ENCODE measurements at places on chromosomes 1 and 21. TPM values are rescaled to one million over a fixed set of nuclear protein-coding genes. Genes with fewer than 3 reads are reported as not detected.

The SLC30A10 gene
- total RNA-seq: not detected

The RIMKLA gene
- total RNA-seq: 3.5 TPM

The IL24 gene
- 1.8 TPM for total RNA-seq

The AMY1B gene
- total RNA-seq: not detected

The C1orf105 gene
- total RNA-seq: not detected

The C1orf185 gene
- total RNA-seq: not detected

The PDZK1 gene
- 4.2 TPM for total RNA-seq

The RAD54L gene
- 26.0 TPM for total RNA-seq

The PTBP2 gene
- 18.6 TPM for total RNA-seq

The FCRL6 gene
- not detected for total RNA-seq

The PPIE gene
- total RNA-seq: 53.6 TPM

The EFNA1 gene
- total RNA-seq: 49.9 TPM

The KRTAP19-1 gene
- total RNA-seq: not detected

- DNase-seq: peak; percentile 57
Measured at GRCh38 chr1:6625584-6626149, 999 bp downstream of the THAP3 start.

GRCh38 chr21:22468893-22469292 lies 1470.7 kb downstream of the NCAM2 start:
- DNase-seq: no peak

- DNase-seq: no peak
Measured at GRCh38 chr1:151803164-151803563, 2.1 kb downstream of the LINGO4 start.

GRCh38 chr1:17773591-17774326 lies 18.6 kb downstream of the ACTL8 start:
- DNase-seq: no peak

GRCh38 chr1:24540051-24540905 lies 15.6 kb upstream of the NCMAP start:
- no peak for DNase-seq

- DNase-seq: peak; percentile 66
Measured at GRCh38 chr1:93749894-93750301, 68.3 kb upstream of the BCAR3 start.

- DNase-seq: no peak
Measured at GRCh38 chr1:38667626-38668025, 191.9 kb downstream of the RRAGC start.

DNA sequence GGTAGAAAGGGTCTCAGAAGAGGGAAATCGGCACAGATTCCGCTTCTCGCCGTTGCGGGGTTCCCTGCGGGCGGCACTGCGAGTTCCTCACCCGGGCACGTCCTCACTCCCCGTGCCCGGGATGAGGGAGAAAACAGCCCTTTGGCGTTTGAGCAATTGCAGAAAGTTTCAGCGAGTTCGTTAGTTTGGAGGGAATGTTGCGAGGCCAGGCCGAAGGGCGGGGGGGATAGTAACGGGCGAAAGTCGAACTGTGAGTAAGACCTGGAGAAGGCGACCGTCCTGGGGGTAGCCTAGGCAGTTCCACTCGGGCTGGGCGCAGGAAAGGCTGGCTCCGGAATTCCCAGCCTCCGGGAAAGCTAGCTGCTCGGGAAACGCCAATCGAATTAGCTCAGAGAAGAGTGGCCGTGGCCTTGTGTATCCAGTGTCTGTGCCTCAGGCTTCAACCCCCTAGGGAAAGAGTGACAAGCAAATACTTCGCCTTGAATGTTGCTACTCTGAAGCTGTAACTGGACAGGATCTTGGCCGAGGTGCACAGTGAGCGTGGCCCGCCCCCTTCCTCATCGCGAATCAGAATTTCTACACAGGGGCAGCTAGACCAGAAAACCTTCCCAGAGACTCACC lies 787 bp downstream of the PTGFR start:
- peak; percentile 58 for DNase-seq

GRCh38 chr1:19941206-19941568 lies 17.8 kb upstream of the PLA2G2E start:
- no peak for DNase-seq

DNA sequence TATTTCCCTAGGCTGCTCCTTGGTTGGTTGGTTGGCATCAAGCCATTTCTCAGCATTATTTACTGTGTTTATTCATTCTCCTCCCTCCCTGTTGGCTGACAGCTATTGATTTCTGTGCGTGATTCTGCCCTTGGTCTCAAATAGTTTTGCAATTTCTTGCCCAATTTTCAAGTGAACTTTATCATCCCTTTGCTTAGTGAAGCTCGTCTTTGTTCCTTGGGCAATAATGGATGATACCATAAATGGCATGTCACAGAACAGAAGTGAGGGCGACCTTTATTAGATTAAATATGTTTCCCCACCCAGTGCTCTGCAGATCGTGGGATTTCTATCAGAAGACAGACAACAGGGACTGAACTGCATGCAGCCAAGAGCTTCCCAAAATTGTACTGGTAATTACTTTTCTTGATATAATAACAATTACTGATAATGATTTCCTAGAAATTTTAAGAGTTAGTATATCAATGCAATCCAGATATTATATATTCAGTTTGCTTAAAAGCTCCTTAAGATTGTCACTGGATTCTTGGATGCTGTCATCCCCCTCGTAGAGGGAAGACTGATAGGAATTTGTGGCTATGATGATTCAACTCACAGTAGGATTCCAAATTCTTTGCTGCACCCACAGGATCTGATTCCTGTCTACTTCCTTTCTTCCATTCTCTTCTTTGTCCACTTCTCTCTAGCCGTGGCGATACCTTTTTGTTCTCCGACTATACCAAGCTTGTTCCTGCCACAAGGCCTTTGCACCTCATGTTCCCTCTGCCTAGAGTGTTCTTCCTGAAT lies 122.1 kb upstream of the KAZN start:
- peak; percentile 55 for DNase-seq

- no peak for DNase-seq
Measured at GRCh38 chr1:209837671-209838070, 9.9 kb downstream of the UTP25 start.

DNA sequence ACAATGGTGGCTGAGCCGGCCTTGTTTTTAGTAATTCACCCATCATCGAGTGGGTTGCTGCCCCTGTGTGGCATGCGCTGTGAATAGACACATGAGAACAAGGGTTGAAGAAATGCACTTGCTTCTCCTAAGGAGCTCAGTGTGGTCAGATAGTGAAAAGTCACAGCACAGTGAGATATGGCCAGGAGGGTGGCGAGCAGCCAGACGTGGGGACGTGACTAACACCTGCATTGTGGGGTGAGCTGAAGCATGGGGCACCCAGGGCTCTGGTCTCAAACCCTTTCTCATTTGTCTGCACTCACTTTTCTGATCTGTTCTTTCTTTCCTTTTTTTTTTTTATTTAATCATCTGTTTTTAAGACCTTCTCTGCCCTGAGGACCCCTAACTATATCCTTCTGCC lies 13.5 kb downstream of the MTARC1 start:
- DNase-seq: no peak

DNA sequence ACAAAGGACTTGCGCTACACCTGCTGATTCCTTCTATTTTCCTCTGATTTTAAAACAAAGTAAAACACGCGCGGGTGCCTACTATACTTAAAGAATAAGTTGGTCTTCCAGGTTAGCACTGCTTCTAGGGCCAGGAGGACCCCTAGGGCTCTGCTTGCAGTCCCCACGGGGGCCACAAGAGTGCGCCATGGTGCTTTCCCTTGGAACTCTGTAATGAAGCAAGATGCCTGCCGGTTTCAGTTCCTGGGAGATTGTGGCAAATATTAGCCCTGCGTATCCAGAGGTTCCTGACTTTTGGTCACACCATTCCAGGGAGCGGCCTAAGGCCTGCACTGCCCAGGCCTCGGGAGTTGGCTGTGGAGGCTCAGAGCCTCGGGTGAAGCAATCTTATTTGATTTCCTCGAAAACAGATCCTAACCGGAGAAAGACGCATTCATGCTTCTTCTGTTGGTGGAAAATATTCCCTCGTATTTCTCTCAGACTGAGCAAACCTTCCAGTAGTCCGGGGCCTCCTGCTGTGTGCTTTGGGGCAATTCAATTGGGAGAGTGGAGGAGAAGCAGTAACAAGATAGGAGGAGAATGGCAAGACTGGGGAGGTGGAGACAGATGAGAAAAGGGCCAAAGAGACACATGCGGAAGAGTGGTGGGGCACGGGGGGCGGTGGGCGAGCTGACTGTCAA lies 25.3 kb downstream of the ADAM30 start:
- peak; percentile 92 for DNase-seq

DNA sequence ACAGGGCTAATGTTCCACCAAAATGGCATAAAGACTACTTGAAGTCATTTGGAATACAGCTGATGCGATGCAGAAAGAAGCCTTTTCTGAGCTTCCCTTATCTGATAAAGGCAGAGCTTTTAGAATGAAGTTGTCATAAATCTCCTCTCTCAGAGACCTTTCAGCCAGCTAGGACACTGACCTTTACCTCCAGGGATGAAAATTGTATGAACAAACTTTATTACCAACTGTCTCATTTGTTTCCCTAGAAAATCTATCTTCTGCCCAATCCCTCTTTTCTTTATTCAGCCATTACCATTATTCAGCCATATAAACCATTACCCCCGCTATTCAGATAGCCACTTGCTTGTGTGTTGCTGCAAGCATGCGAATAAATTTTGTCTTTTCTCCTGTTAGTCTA lies 29.7 kb upstream of the RNF2 start:
- DNase-seq: no peak

DNA sequence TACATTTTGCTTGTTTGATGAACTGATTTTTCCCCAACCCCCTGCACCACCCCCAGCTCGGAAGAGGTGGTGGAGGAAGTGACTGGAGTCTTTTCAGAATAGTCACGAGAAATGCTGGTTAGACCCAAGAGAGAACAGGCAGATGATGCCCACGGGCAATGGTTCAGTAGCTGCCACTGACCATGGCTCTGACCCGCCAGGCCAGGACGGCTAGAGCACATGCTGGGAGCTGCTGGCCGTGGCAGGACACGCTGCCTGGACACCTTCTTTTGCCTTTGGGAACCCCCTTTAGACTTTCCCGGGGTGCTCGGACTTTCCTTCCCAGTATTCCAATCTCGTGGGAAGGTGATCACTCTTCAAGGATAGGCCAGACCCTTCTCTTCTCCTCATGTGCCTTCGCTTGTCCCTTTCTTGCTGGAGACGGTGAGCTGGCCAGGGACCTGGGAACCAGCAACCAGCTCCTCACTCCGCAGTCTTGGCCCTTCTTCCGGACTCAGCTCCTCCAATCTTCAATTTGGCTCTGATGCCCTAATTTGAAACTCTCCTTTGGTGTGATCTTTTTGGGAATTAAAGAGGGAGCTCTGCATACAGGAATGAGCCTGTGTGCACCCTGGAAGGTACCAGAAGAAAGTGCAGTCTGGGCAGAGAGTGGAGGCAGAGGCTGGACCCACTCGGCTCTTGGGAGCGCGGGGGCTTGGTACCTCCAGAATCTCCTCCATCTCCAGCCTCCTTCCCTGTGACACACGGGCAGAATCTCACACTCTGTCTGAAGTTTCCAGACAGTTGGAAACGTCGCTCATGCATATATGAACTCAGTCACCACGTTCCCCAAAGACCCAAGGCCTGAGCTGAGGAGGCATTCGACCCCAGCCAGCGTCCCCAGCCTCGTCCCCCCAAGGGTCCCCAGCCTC lies 4.0 kb upstream of the PDE9A start:
- DNase-seq: no peak

GRCh38 chr1:116954440-116954839 lies 44.7 kb downstream of the PTGFRN start:
- DNase-seq: no peak

DNA sequence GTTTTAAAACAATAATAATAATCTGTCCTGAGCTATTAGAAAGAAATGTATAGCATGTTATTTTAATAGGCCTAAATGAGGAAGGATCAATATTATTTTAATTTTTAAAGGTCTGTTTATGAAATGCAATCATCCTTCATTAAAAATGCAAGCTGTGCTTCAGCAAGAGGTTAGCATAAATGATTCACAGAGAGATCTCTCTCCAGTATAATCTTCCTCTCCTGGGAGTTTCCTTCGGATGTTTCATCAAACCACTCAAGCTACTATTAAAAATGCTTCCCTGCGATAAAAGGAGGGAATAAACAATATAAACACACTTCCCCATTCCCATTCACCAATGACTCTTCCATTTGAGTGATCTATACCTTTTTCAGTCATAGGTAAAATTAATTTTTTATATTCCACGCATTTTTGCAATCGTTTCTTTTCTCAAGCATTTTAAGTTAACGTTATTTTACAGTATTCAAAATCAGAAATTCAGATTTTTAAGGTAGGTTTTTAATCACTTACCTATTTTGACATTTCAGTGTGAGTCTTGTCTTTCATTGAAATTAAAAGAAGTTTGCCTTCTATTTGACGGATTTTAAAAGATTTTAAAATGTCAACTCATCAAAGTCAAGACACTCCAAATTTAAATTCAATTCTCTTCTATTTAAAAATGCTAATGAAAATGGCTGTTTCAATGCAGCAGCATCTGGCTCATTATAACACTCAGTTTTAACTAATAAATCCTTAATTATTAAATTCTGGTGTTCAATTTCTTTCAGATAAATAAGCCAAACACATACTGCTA lies 64.3 kb downstream of the RERE start:
- DNase-seq: no peak

DNA sequence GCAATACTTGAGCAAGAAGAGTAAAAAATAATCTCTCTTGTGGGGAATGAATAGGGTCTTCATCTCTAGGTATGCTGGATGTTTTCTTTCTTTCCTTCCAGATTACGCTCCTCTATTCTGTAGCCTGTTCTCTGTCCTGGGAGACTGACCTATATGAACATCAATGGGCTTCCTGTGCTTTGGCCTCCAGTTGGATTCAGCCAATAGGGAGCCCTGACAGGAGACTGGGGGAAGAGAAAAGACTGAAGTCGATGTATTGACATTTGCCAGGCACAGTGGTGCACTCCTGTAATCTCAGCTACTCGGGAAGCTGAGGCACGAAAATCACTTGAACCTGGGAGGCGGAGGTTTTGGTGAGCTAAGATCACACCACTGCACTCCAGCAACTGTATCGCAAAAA lies 17.6 kb downstream of the SEMA6C start:
- DNase-seq: no peak

DNA sequence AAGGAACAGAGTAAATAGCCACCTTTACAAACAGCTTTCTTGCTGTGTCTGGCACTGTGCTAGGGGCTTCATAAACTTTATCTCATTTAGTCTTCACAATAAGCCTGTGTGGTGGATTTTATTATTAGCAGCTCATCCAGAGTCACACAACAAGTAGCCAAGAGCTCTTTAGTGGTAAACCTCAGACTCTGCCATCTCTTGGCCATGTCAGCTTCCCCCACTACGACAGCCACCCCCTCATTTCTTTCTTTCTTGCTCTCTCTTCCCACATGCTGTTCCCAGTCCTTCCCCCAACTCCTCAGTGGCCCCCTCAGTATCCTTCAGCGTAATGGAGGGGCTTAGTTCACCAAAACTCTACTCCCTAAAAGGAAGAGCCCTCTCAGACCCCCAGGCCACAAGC lies 1.2 kb upstream of the ZNF683 start:
- no peak for DNase-seq

GRCh38 chr1:83064589-83065242 lies 934.2 kb downstream of the TTLL7 start:
- no peak for DNase-seq

GRCh38 chr1:118960026-118960561 lies 28.0 kb downstream of the TBX15 start:
- peak; percentile 54 for DNase-seq

- DNase-seq: peak; percentile 93
Measured at GRCh38 chr1:216448011-216448510, 24.8 kb upstream of the USH2A start.

- DNase-seq: peak; percentile 86
Measured at GRCh38 chr1:19894218-19894617, 12.0 kb downstream of the OTUD3 start.

GRCh38 chr1:246599315-246599714 lies 33.1 kb downstream of the CNST start:
- no peak for DNase-seq

GRCh38 chr1:111647736-111648135 lies 28.1 kb downstream of the RAP1A start:
- DNase-seq: no peak
